ENCODE measurements at places on chromosomes 5 and 9.

GRCh38 chr5:36502608-36503007 lies 103.8 kb upstream of the SLC1A3 start:
- no peak for DNase-seq

DNA sequence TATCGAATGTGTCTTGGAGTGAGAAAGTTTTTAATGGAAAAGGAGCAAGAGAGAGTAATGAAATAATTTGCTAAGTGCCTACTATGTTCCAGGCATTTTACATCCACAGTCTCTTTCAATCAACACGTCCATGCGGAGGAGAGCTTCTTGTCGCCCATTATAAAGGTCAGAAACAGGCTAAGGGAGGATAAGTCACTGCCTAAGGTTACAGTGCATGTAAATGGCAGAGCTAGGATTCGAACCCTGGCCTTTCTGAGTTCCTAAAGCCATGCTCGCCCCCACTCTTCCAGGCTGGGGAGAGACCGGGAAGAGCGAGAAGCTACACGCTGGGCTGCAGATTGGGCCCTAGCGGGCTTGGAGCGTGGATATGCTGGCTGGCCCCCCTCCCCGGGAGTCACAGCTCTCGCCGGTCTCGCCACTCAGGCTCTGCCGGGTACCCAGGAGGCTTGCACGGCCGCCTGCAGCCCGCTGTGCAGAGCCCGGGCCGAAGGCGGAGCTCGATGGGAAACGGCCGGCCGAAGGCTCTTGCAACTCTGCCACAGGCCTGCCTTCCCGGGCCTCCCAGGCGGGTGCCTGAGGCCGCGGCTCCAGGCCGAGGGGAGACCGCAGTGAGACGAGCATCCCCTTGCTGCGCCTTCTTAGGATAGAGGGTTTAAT lies 775 bp upstream of the LHX2 start:
- DNase-seq: no peak

- peak; percentile 72 for DNase-seq
Observed at GRCh38 chr9:124869986-124870560, 8.1 kb downstream of the ARPC5L start.

DNA sequence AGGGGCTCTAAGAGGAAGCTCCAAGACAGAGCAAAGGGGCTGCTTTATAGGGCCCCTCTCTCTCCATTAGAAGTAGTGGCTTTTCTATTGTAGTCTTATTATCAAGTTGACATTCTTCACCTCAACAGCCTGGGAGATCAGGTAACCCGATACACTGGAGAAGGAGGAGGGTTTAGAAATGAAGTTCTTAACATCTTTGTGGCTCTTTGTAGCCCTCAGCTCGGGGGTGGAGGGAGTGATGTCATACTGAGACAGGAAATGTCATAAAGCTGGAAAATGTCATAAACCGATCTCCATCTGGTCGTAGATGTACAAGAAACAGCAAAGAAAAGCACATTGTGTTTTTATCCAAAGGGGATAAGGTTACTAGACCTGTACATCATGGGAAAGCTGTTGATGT lies 17.9 kb downstream of the PDZD2 start:
- DNase-seq: no peak
